ENCODE measurements at places on chromosomes 5 and 9.

- no peak for DNase-seq
Observed at GRCh38 chr9:14209399-14210345, 104.3 kb downstream of the NFIB start.

GRCh38 chr5:103706939-103707682, 144.5 kb upstream of the NUDT12 start:
- no peak for DNase-seq

GRCh38 chr5:93252165-93252564, 328.9 kb downstream of the NR2F1-AS1 start:
- no peak for DNase-seq

GRCh38 chr9:8845376-8845775, 1045.8 kb upstream of the DMAC1 start:
- DNase-seq = no peak

DNA sequence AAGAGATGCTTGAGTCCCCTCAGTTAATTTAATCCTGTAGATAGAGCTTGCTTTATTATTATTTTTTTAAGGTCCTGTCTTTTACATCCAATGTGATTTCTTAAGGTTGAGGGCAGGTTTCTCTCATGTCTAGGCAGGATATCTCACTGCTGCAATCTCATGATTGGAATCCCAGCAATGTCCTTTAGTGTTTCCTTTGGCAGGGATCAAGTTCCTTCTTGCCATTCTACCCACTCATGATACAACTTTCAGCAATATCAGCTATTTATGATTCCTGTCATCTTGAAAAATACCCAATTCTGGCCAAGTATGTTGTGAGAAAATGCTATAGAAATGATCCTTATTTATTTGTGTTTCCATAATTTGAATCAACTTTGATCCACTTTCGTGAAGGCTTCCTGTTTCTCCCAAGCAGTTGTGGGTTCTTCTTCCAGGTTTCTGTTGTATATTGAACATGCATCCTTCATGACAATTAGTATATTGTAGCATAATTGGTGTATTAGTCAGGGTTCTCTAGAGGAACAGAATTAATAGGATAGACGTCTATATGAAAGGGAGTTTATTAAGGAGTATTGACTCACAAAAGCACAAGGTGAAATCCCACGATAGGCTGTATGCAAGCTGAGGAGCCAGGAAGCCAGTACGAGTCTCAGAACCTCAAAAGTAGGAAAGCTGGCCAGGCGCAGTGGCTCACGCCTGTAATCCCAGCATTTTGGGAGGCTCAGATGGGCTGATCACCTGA, 18.4 kb upstream of the VPS13A start:
- no peak for DNase-seq

DNA sequence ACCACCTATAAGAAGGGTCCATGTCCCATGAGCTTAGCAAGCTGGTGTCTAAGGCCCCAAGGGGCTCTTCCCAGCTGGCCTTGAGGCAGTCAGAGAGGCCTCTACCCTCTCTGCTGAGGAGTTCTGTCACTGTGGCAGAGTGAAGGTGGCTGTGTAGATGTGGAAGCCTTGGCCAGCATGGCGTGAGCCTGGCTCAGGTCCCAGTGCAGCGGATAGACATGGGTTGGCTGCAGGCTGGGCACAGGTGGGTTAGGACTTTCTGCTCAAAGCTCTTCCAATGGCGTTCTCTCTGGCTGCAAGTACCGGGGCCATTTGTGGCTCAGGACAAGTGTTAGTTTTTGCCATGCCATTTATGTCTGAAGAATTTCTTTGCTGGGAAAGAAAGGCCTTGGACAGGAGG, 47.3 kb downstream of the JADE2 start:
- DNase-seq = no peak

- no peak for DNase-seq
Observed at GRCh38 chr9:93226819-93227218, 42.9 kb downstream of the WNK2 start.

DNA sequence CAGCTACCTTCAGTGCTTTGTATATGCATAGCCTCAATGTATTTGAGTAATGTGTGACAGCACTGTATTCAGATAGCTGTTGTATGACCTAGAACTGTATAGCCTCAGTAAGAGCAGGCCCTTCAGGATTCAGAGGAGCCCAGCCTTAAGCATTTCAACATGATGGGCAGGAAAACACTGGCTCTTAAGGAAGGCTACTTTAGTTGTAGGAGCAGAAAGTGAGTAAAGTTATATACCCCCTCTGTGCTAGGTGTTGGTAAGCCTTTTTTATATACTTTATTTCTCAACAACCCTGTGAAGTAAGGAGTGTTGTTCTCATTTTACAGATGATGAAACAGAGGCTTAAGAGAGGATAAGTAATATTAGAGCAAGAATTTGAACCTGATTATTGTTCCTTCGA, 1.5 kb upstream of the GPR21 start:
- no peak for DNase-seq

GRCh38 chr5:102218159-102218558, 77.9 kb downstream of the SLCO4C1 start:
- no peak for DNase-seq

GRCh38 chr5:33891788-33892619, at the start of gene ADAMTS12:
Gene ADAMTS12 (minus strand): TSS chr5:33891990. CDS start chr5:33891856, 134 bp downstream.
- DNase-seq = no peak

DNA sequence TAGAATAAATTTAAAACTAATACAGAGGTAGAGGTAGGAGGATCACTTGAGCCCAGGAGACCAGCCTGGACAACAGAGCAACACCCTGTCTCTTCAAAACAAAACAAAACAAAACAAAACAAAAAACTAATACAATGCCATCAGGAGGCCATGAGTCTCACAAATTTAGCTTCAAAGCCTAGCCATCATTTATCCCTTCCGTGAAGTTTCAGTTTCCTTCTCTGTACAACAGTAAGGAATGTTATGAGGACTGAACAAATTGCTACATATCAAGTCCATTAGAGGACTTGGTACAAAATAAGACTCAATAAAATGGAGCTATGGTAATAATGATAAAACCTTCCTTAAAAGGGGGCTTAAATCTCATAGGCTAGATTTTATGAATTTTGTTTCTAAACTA, 60.8 kb downstream of the MAPKAP1 start:
- DNase-seq = no peak

DNA sequence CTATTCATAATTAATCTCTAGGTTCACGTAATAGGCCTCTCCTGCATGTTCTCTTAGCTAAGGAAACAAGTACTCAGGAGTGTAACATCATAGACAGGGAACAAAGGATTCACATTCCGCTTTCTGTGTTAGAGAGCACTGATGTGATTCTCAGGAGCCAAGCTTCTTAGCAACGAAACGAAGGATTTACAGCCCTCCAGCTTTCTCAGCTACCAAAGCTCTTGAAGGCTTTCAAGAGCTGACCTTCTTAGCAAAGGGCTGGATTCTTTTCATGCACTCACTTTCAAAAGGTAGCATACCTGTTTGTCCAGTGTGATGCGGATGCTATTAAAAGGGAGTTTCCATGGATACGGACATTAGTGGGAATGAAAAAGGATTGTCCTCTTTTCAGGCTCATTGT, 107.4 kb downstream of the TUSC1 start:
- no peak for DNase-seq

DNA sequence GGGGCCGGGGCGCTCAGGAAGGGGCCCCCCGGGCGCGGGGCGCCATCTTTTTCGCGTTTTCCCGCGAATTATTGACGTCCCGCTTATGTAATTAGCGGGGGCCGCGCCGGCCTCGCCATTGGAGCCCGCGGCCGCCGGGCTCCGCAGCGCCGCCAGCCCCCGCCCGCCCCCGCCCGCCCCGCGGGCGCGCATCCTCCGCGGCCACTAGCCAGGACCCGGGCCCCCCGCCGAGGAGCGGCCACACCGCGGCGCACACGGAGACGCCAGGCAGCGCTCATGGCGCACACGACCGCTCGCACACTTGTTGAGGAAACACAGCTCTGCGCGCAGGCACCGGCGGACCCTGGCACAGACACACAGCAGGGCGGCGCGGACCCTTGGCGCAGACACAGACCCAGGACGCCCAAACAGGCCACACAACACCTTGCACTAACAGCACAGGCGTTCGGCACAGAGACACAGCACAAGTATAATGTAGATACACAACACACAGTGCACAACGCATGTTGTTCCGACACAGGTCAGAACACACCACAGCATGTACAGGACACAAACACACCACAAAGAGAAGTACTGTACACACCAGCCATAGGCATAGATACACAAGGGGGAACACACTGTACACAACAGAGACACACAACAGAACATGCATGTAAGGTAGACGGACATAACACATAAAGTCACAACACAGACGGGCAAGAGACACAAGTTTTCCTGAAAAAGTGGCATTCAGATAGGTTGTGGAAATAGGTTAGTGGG, 467 bp upstream of the PHF19 start:
- DNase-seq = peak; percentile 56

DNA sequence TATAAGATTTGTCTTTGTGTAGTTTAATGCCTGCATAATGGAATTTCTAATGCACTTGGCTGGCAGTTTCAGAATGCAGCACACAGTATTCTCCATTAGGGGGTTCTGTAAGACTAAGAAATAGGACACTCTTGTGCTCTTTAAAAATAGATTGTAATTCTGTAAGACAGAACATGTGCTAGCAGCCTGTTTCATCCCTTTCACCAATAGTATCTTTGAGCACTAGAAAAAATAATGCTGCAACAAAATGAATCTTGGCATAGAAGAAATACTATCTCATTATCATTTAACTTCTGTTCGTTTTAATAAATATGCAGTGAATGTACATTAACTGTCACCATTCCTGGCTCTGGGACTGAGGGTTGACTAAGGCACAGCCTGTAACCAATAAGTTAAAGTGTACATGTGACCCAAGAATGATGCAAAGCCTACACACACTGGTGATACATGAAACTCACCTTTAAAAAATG, 23.8 kb upstream of the ZNF622 start:
- peak; percentile 35 for DNase-seq

- DNase-seq = no peak
Observed at GRCh38 chr9:21615446-21615845, 133.3 kb upstream of the IFNE start.

DNA sequence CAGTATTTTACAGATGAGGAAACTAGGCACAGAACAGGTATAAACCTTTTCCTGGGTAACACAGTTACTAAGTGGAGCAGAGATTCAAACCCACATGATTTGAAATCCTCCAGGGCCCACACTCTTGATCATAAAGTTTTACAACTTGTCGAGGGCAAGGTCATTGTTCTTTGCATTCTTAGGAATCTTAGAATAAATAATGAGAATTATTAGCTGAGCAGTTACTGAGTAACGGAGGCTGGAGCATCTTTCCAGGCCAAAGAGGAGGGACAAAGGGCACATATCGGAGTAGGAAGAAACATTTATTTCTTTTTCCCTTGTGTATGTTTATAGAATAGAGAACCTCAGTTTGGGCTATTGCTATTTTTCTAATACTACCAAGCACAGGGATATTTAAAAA, 27.1 kb upstream of the F2R start:
- DNase-seq = no peak

- peak; percentile 87 for DNase-seq
Observed at GRCh38 chr5:67935908-67936566, 279.5 kb upstream of the PIK3R1 start.

- no peak for DNase-seq
Observed at GRCh38 chr5:103356350-103357091, 98.0 kb downstream of the MACIR start.

GRCh38 chr5:15388866-15389265, 111.1 kb upstream of the FBXL7 start:
- no peak for DNase-seq
